Activated CD4-positive, alpha-beta memory T cell treated with anti-CD3 and anti-CD28 coated beads for 36 hours (primary cell): ENCODE measurements at places on chromosomes 7 and 10. TPM values are rescaled to one million over a fixed set of nuclear protein-coding genes. Genes with fewer than 3 reads are reported as not detected.
A peak's percentile ranks its signal among the peaks of the same experiment; 100 is the strongest.

The TLX1 gene
- total RNA-seq, result not detected

The OR2A1 gene
- total RNA-seq, result not detected

The JCAD gene
- not detected for total RNA-seq

The IRF5 gene
- total RNA-seq, result 22.9 TPM

The HNRNPH3 gene
- 144 TPM for total RNA-seq

The NUTM2D gene
- 0.62 TPM for total RNA-seq

DNA sequence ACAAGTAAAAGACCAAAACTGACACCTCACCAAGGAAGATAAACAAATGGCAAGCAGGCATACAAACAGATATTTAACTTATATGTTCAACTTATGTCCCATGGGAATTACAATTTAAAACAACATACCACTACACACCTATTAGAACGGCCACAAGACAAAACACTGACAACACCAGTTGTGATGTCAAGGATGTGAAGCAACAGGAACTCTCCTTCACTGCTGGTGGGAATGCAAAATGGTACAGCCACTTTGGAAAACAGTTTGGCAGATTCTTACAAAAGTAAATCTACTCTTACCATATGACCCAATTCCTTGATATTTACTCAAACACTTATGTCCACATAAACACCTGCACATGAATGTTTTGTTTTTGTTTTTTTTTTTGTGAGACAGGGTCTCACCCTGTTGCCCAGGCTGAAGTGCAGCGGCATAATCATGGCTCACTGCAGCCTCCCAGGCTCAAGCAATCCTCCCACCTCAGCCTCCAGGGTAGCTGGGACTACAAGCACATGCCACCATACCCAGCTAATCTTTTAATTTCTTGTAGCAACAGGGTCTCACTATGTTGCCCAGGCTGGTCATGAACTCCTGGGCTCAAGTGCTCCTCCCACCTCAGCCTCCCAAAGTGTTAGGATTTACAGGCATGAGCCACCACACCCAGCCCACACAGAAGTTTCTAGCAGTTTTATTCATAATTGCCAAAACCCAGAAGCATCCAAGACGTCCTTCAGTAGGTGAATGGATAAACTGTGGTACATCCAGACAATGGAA, 27.3 kb downstream of the HERC4 start:
- peaks cover 9% of the 10 kb centered on the region for H3K36me3 ChIP-seq
- H3K27ac ChIP-seq, result no peak overlapping the region
- no peaks in the 10 kb centered on the region for H3K27me3 ChIP-seq

DNA sequence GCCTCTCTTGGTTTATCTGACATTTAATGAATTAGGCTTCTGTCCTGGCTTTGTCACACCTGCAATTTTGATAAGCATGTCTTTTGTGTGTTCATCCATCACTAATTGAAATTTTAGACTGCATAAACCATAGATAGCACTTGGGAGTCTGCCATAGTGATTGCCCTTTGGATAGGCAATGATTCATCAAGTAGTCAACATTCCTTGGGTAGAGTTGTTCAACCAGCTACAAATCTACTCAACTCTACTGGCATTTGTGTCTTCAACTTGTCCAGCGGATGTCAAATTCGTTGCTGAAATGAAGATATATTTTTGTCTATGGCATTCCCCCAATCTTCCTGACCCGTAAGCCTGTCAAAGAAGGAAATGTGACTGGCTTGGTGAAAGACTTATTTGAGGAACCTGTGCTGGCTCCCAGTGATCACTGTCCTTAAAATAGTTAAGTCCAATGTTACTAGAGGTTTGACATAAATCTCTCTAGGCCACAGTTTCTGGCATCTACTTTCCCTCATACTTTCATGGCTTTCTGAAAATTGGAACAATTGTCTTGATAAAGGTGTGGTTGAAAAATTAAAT, 33.7 kb upstream of the CREB5 start:
- DNase-seq, result no peak
- H3K36me3 ChIP-seq, result no peaks in the 10 kb centered on the region
- no peaks in the 10 kb centered on the region for H3K4me1 ChIP-seq
- H3K27me3 ChIP-seq, result peaks cover 4% of the 10 kb centered on the region
- H3K27ac ChIP-seq, result no peak overlapping the region

DNA sequence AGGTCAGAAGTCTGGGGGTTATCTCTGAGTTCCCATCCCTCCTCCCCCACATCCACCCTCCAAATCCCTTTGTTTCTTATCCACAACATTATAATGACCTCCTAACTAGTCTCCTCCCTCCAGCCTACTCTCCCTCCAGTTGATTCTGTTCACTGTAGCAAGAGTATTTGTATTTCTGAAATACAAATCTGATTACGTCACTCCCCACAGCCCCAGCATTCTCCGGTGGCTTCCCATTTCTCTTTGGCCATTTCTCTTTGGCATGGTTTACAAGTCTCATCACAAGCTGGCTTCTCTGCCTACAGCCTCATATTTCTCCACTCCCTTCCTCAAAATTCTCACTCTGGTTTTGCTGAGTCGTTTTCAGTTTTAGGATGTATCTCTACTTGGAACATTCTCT, 24.6 kb upstream of the MRPS33 start:
- H3K36me3 ChIP-seq, result no peaks in the 10 kb centered on the region
- H3K4me3 ChIP-seq, result no peak overlapping the region
- DNase-seq, result no peak
- no peak overlapping the region for H3K27ac ChIP-seq
- peaks cover 10% of the 10 kb centered on the region for H3K27me3 ChIP-seq
- no peaks in the 10 kb centered on the region for H3K4me1 ChIP-seq

DNA sequence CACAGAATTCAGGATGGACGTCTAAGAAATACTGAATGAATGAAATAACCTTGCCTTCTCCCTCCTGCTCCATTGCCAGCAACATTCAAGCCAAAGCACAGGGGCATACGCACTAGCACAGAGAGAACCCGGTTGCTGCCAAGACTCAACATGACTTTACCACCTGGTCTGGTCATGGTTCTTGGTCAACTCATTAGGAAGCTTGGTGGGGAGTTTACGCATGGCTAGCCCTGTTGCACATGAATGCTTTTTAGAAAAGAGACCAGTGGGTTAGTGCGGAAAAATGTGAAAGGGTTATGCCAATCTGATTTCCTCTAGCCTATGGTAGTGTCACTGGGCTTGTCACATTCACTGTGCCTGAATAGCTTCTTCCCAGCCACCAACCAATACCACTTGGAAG, 187.6 kb upstream of the NEBL start:
- no peaks in the 10 kb centered on the region for H3K36me3 ChIP-seq
- no peak overlapping the region for H3K27ac ChIP-seq
- no peak for DNase-seq
- H3K4me3 ChIP-seq, result no peak overlapping the region
- no peaks in the 10 kb centered on the region for H3K4me1 ChIP-seq

GRCh38 chr7:147418966-147419365, 1171.6 kb upstream of the C7orf33 start:
- no peaks in the 10 kb centered on the region for H3K36me3 ChIP-seq
- H3K4me1 ChIP-seq, result no peaks in the 10 kb centered on the region
- no peak overlapping the region for H3K4me3 ChIP-seq

GRCh38 chr10:131014271-131014670, 297.2 kb downstream of the TCERG1L start:
- H3K36me3 ChIP-seq, result no peaks in the 10 kb centered on the region
- H3K27me3 ChIP-seq, result no peaks in the 10 kb centered on the region
- no peak overlapping the region for H3K4me3 ChIP-seq
- no peak for DNase-seq
- H3K27ac ChIP-seq, result no peak overlapping the region

DNA sequence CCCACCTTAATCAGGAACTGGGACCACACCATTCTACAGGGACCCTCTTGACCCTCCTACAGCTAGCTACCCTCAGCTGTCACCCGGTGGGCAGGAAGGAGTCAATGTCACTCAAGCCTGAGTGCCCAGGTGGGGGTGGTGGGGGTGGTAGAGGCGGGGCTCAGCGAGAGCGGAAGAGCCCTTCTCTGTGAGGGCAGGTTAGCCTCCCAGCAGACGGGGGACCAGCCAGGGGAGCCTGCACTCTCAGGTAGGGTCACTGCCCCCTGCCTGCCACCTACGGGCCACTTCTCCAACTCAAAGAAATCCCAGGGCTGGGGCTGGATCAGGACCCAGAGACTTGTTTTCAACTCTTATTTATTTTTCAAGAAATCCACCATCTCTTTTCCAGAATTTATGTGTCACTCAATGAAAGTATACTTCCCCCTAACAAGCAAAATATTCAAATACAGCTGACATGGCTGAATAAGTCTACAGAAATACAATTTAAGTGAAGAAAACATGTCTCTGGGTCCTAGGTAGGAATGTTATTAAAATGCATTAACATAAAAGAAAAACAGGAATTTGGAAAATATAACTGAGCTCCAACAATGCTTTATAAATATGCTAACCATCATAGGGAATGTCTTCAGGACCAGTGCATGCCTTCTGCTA, 63.4 kb upstream of the DDC start:
- H3K36me3 ChIP-seq, result no peaks in the 10 kb centered on the region
- H3K27ac ChIP-seq, result no peak overlapping the region
- H3K27me3 ChIP-seq, result peaks cover 2% of the 10 kb centered on the region

- H3K27me3 ChIP-seq, result no peaks in the 10 kb centered on the region
- DNase-seq, result no peak
- no peaks in the 10 kb centered on the region for H3K4me1 ChIP-seq
- no peak overlapping the region for H3K27ac ChIP-seq
- H3K36me3 ChIP-seq, result no peaks in the 10 kb centered on the region
- no peak overlapping the region for H3K4me3 ChIP-seq
These were observed 25.8 kb upstream of the AKR1C3 start for GRCh38 chr10:5068274-5068984.

DNA sequence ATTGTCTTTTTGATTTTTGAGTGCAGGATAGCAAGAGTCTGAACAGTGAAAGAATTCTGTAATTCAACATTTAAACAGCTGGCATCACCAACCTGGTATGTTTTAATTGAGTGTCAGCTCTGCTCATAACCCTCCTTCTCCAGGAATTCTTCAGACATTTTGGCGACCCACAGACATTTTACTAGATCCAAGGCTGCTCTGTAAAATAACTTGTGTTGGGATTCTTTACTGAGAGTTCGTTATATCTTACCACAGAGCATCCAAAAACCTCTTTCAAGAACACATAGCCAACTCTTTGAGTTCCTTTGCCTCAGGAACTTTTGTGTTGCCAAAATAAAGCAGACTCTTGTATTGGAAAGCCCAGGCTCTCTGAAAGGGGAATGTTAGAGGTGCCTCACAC, 27.7 kb upstream of the SORCS3 start:
- H3K36me3 ChIP-seq, result no peaks in the 10 kb centered on the region
- no peak overlapping the region for H3K27ac ChIP-seq
- H3K27me3 ChIP-seq, result peaks cover 6% of the 10 kb centered on the region
- no peaks in the 10 kb centered on the region for H3K4me1 ChIP-seq

DNA sequence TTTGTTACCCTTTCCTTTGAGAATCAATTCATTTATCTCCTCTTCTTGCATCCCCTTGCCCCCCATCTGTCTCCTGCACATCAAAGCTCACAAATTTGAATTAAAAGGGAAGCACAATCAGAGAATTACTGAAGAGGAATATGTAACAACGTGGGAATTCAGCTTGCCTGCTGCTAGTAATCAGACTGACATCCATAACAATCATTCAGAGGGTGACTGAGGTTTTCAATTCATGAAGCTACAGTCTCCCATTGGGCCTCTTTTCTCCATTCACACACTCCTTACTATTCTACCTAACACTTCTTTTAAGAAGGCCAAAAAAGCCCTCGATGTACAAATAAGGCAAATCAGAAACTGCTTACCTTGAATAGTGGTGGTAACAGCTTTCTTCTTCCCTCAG, 24.3 kb upstream of the DNA2 start:
- no peak overlapping the region for H3K27ac ChIP-seq
- H3K4me1 ChIP-seq, result no peaks in the 10 kb centered on the region
- DNase-seq, result no peak
- no peak overlapping the region for H3K4me3 ChIP-seq
- H3K36me3 ChIP-seq, result peaks cover 26% of the 10 kb centered on the region

GRCh38 chr10:43212043-43212721, 54.7 kb downstream of the RASGEF1A start:
- no peak overlapping the region for H3K4me3 ChIP-seq
- DNase-seq, result no peak
- H3K27me3 ChIP-seq, result no peaks in the 10 kb centered on the region
- H3K27ac ChIP-seq, result no peak overlapping the region
- no peaks in the 10 kb centered on the region for H3K4me1 ChIP-seq
- no peaks in the 10 kb centered on the region for H3K36me3 ChIP-seq

- H3K4me1 ChIP-seq, result no peaks in the 10 kb centered on the region
- H3K4me3 ChIP-seq, result no peak overlapping the region
- H3K36me3 ChIP-seq, result no peaks in the 10 kb centered on the region
These were observed 386.3 kb downstream of the TNS3 start for GRCh38 chr7:47195641-47196040.

DNA sequence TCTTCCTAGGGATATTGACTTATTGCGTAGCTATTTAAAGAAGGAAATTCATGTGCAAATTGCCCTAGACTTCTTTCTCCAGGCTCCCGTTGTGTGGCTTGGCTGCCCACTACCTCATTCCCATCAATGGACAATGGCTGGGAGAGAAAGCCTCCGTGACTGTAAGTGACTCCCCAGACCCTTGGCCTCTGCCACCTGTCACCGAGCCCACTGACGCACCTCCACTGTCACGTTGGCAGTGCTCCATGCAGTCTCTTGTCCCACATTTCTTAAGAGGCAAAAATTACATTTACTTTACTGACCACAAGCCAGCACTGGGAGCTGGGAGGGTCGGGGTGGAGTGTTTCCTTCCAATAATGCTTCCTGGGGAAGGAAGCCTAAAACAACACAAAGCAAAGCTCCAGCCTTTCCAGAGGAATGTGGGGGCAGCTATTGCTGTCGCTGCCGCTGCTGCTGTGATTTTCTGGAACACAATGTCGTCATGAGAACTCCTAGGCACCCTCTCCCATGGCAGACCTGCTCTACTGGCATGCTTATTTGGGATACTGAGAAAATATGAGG, 89.7 kb upstream of the STEAP1B start:
- no peak overlapping the region for H3K27ac ChIP-seq
- H3K4me3 ChIP-seq, result no peak overlapping the region
- no peak for DNase-seq
- no peaks in the 10 kb centered on the region for H3K36me3 ChIP-seq
- peaks cover 18% of the 10 kb centered on the region for H3K27me3 ChIP-seq

- peaks cover 56% of the 10 kb centered on the region for H3K4me1 ChIP-seq
- peak overlapping the region; percentile 94 for H3K27ac ChIP-seq
- DNase-seq, result no peak
- peak overlapping the region; percentile 96 for H3K4me3 ChIP-seq
- peaks cover 15% of the 10 kb centered on the region for H3K36me3 ChIP-seq
These were observed 2.1 kb downstream of the KIF5B start for GRCh38 chr10:32054094-32054493.

DNA sequence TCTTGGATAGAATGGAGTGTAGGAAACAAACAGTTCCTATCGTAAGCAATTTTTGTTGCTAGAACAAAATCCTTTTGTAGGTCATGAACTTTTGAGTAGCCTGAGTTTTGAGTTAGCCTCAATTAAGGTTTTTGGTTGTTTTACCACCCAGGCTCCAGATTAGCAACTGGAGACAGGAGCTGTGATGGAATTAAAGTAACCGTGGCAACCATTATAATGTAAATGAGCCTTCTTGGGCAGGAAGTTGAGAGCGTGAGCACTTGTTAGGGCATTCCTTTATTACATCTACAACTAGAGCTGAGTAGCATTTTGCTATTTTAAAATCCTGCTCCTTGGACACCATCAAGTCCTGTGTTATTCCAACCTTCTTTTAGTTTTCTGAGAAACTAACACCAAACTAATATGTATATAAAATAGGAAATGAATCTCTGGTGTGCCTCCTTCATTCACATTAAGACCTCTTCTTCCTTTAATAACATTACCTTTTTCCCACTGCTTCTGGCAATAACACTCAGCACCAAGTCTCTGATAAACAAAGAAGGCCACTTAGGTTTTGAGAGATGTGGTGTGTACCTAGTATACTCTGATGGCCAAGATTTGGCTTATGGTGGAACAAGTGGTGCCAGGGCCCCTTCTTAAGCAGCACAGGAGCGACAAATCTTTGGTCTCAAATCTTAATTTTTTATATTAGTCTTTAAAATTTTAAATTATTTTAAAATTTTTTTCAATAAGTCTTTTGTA, 34.0 kb downstream of the AHCYL2 start:
- H3K4me1 ChIP-seq, result peaks cover 26% of the 10 kb centered on the region
- H3K27ac ChIP-seq, result no peak overlapping the region
- H3K4me3 ChIP-seq, result no peak overlapping the region
